Left forelimb (tissue), 1 donor: ENCODE measurements at places on chromosomes 5 and 9.
A peak's percentile ranks its signal among the peaks of the same experiment; 100 is the strongest.

DNA sequence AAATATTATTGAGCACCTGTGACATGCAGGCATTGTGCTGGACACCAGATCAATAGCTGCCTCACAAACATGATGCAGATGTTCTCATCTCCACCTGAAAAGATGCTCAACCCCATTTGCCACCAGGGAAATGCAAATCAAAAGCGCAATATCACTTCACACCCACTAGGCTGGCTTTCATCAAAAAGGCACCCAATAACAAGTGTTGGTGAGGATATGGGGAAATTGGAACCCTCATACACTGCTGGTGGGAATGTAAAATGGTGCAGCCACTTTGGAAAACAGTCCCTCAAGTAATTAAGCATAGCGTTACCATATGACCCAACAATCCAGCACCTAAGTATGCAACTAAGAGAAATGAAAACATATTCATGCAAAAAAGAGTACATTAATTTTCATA lies 24.7 kb downstream of the FGF1 start:
- no peak for DNase-seq

GRCh38 chr9:19781240-19781639 lies 7.6 kb downstream of the SLC24A2 start:
- DNase-seq: no peak

GRCh38 chr9:93315118-93315517 lies 131.2 kb downstream of the WNK2 start:
- DNase-seq: no peak

- DNase-seq: no peak
Measured at GRCh38 chr5:42956551-42956950, 83.6 kb downstream of the ANXA2R start.

GRCh38 chr5:75993183-75993582 lies 90.0 kb upstream of the SV2C start:
- DNase-seq: no peak

DNA sequence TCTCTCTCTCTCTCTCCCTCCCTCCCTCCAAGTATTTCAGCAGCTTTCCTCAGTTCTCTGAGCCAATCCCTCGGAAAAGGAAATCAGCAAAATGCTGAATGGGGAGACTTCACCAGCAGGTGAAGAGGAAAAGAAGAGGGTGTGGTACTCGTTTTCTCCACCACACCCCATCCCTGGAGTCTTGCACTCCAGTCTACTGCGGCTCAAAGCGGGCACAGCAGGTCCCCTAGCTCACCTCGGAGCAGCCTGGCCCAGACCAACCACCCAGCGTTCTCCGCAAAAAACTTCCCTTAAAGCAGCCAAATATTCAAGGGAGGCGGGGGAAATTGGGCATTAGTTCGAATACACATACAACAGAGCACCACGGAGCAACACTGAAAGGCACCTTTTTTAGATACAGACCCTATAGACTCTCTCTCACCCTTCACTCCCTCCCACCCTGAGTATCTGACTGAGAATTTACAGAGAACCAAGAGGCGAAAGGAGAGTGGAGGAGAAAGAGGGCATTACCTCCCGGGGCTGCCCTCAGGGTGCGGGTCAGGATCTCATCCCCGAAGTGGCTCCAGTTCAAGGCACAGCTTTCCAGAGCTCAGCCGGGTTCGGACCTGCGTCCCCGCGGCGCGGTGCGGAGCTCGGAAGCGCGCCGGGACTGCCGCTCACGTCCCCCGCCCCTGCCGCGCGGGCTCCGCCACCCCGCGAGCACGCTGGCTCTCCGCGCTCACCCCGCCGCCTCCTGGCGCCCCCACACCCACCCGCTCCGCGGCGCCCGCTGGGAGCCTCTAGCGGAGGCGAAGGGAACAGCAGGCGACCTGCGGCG lies 1638.5 kb upstream of the C9orf72 start:
- DNase-seq: peak; percentile 74

DNA sequence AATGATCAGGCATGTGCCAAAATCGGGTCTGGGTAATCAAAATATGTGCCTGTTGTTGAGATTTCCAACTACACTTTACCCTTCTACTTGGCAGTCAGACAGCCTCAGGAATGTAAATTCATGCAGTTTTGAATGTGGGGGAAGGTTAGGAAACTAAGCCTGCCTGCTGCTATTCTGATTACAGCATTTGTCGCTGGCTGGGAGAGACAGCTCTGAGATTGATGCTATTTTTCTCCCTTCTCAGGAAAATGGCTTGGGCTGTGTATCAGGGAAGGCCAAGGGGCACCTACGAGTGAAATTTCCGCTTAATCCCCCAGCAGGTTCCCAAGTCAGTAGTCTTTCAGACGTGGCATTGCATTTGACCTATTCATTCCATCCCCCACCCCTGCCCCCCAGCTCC lies 3.6 kb upstream of the RGS7BP start:
- DNase-seq: no peak

- no peak for DNase-seq
Measured at GRCh38 chr9:37284636-37285035, 137.9 kb upstream of the GRHPR start.

- no peak for DNase-seq
Measured at GRCh38 chr5:105730982-105731381, 1939.8 kb downstream of the EFNA5 start.

DNA sequence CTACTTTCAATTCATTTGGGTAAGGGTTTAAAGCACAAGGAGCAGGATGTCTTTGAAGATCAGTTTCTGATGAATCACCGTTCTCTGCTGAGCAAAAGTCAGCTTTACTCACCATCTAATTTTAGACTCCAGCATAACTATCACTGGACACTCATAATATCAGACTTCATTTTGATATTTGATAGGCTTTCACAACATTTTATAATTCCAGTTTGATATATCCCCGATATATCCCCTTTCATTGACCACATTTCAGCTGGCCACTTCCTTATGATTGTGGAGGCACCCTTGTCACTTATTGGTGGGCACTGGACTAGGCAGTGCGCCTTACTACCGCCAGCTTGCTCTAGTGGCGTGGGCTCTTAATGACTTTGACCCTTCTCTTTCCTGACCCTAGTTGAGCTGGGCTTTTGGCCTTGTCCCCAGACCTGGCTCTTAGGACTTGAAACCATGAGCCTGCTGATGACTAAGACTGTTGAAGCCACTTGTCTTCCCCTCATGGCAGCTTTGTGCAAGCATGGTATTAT lies 46.8 kb downstream of the CYSTM1 start:
- no peak for DNase-seq

DNA sequence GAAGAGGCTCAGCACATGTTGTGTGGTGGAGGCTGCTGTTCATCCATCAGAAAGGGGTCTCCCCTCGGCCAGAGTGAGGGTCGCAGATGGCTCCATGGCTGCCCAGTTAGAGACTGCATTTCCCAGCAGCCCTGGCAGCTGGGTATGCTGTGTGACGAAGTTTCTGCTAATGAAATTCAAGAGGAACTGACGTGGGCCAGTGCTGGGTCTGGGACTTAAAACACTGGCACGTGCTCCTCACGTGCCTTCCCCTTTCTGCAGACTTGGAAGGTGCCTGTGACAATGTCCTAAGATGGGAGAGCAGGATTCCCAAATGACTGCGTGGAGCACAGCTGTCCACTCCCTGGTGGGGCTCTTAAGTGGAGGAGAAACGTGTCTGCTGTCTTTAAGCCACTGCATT lies 114.5 kb upstream of the RAPGEF1 start:
- DNase-seq: no peak

GRCh38 chr9:109914280-109915027 lies 134.5 kb downstream of the PALM2AKAP2 start:
- DNase-seq: no peak

- DNase-seq: no peak
Measured at GRCh38 chr9:90000925-90001324, 396.1 kb downstream of the GADD45G start.

DNA sequence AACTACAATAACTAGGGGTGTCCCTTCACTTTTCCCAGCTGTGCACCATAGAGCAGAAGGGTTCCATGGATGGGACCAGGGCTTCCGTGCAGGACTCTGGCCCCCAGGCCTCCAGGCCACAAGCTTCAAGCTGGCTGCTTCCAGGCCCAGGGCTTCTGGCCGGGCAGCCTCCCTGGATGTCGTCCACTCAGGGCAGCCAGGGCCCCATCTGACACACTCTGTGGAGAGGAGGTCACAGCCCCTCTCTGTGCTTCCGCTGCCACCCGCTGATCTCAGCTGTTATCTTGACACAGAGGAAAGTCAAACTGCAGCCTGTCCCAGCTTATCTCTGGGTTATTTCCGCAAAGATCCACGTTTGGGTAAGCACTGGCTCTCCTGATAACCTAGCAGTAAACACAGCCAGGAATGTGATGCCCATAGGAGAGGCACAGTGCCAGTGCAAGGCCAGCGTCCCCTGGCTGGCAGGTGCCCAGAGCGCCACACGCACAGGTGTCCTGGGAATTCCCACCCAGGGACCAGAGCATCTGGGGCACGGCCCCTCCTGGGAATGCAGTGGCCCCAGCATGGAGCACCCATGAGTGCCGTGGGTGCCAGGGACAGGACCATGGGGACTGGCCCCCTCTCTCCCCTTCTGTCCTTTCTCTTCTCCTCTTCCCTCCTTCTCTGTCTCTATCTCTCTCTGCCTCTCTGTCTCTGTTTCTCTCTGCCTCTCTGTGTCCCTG lies 15.6 kb upstream of the SLC6A19 start:
- no peak for DNase-seq

DNA sequence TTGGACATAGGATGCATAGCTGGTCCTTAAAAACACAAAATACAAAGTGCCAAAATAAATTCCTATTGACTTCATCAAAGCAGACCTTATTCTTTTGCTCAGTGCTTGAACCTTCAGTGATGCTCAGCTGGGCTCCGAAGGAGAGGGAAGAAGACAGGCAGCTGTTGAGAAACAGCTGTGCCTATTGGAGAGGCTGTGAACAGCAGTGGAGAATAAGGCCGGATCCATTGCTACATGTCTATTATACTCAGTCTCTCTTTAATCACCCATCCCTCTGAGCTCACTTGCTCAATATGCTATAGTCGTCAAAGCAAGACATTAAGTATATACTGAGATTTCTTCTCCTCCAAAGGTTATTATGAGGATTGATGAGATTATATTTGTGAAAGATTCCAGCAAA lies 174.4 kb downstream of the CHSY3 start:
- DNase-seq: no peak
